Mucosa of gallbladder (tissue), 1 donor: ENCODE measurements at places on chromosomes 4 and X. TPM values are rescaled to one million over a fixed set of nuclear protein-coding genes. Genes with fewer than 3 reads are reported as not detected.

The MAGEC1 gene
- not detected for total RNA-seq

The TCP11X2 gene
- total RNA-seq = 0.17 TPM

The CSTF2 gene
- total RNA-seq = 19.5 TPM

The MOB1B gene
- 18.6 TPM for total RNA-seq

The CXXC4 gene
- total RNA-seq = 0.83 TPM

The NIPAL1 gene
- total RNA-seq = 9.2 TPM

The C4orf54 gene
- total RNA-seq = 0.12 TPM

The CSAG3 gene
- not detected for total RNA-seq

The PTTG2 gene
- 1.1 TPM for total RNA-seq
